ENCODE measurements at places on chromosomes 7 and 10. TPM values are rescaled to one million over a fixed set of nuclear protein-coding genes. Genes with fewer than 3 reads are reported as not detected.

GRCh38 chr7:141960687-141961422 is 12.7 kb downstream of the TAS2R38 start:
- H3K36me3 ChIP-seq, result no peaks in the 10 kb centered on the region
- DNase-seq, result no peak
- no peak overlapping the region for H3K27ac ChIP-seq
- no peak overlapping the region for H3K4me3 ChIP-seq
- peaks cover 28% of the 10 kb centered on the region for H3K27me3 ChIP-seq
- no peaks in the 10 kb centered on the region for H3K4me1 ChIP-seq

GRCh38 chr10:102235598-102235920 is 5.8 kb downstream of the PITX3 start:
- H3K4me3 ChIP-seq, result no peak overlapping the region
- peak; percentile 69 for DNase-seq
- no peak overlapping the region for H3K27ac ChIP-seq
- H3K27me3 ChIP-seq, result peaks cover 4% of the 10 kb centered on the region
- no peaks in the 10 kb centered on the region for H3K36me3 ChIP-seq
- peaks cover 8% of the 10 kb centered on the region for H3K4me1 ChIP-seq

DNA sequence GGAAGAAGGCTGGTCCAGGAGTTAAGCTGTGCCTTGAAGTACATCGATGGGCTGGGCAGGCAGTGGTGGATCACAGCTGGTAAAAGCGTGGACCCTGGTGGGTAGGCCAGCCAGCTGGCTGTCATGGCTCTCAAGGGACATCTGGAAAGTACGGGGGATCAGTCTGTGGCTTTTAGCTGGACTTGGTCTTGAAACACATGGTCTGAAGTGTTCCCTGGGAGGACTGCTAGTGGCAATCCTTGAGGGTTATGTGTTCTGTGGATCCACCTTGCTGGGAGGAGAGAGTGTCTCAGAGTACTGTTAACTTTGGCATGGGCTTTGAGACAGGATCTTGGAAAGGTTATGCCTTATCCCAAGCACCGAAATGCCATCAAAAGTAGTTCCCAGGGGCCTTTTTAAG is 754.3 kb downstream of the SUGCT start:
- H3K27ac ChIP-seq, result no peak overlapping the region
- H3K36me3 ChIP-seq, result no peaks in the 10 kb centered on the region
- no peaks in the 10 kb centered on the region for H3K27me3 ChIP-seq
- no peak overlapping the region for H3K4me3 ChIP-seq

DNA sequence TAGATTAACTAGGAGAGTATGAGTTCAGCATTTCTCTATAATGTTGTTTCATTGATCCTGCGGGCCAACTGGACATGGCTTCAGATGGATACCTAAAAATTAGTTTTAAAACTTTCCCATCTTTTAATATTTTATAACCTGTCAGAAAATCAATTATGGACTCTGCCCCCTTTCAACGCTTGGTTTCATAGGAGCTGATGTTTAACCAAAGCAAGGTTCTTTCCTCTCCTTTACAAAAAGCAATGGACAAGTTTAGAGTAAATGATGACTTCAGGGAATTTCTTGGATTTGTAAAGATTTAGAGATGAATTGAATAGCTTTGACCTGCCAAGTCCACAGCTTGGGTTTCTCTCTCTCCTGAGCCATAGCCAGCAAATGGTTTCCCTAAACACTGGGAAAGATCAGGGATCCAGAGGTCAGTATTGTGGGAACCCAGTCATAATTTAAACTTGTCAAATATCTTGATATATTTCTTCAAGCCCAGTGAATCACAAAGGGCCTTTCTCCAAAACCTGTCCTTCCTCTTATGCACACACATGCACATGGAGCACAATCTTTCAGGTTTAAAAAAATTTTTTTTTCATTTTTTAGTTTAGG is 177.1 kb downstream of the EVX1 start:
- no peaks in the 10 kb centered on the region for H3K36me3 ChIP-seq
- H3K27ac ChIP-seq, result peak overlapping the region; percentile 53
- peaks cover 40% of the 10 kb centered on the region for H3K4me1 ChIP-seq

FAM25G gene
- total RNA-seq, result not detected

- DNase-seq, result no peak
- peaks cover 14% of the 10 kb centered on the region for H3K4me1 ChIP-seq
- no peaks in the 10 kb centered on the region for H3K36me3 ChIP-seq
- H3K27me3 ChIP-seq, result no peaks in the 10 kb centered on the region
- H3K4me3 ChIP-seq, result no peak overlapping the region
These were observed 20.0 kb downstream of the AKR1D1 start for GRCh38 chr7:138095972-138096935.

GRCh38 chr10:35993591-35994515 is 351.8 kb upstream of the FZD8 start:
- no peak for DNase-seq
- no peak overlapping the region for H3K4me3 ChIP-seq
- no peak overlapping the region for H3K27ac ChIP-seq
- H3K4me1 ChIP-seq, result no peaks in the 10 kb centered on the region
- H3K27me3 ChIP-seq, result no peaks in the 10 kb centered on the region

TRPV5 gene
- not detected for total RNA-seq

- no peak overlapping the region for H3K4me3 ChIP-seq
- no peak for DNase-seq
- H3K27me3 ChIP-seq, result no peaks in the 10 kb centered on the region
- H3K27ac ChIP-seq, result no peak overlapping the region
- peaks cover 13% of the 10 kb centered on the region for H3K4me1 ChIP-seq
These were observed 130.4 kb downstream of the HIBADH start for GRCh38 chr7:27532314-27532713.

SORCS1 gene
- 0.11 TPM for total RNA-seq

GRCh38 chr7:17234398-17235031 is 63.9 kb upstream of the AHR start:
- H3K36me3 ChIP-seq, result no peaks in the 10 kb centered on the region
- no peaks in the 10 kb centered on the region for H3K27me3 ChIP-seq
- peak overlapping the region; percentile 93 for H3K27ac ChIP-seq

FAM237B gene
- total RNA-seq, result not detected

DNA sequence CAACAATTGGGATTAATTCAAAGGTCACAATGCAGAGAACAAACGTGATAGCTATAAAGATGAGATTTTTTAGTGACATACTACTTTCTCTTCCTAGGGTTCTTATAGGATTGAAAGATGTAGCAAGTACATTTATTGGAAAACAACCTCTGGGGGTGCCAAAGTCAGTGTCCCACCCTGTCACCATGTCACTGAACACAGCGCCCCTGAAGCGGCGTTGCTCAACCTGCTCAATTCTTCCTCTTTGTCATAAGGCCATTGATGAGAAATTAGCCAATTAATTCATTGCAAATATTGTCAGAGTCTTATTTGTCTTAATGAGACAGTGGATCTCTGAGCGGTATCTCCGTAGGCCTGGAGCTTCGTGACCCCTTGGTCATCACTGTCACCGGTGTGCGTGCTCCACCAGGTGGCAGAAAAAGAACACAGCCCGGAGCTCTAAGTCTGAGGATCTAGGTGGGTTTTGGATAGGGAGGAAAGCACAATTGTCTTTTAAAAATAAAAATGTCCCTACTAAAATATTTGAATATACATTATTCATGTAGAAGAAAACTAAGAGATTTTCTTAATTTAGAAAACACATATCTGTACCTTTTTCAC is 362.6 kb downstream of the PAXIP1 start:
- no peaks in the 10 kb centered on the region for H3K27me3 ChIP-seq
- no peaks in the 10 kb centered on the region for H3K36me3 ChIP-seq
- H3K4me3 ChIP-seq, result no peak overlapping the region
- H3K27ac ChIP-seq, result no peak overlapping the region

- no peak overlapping the region for H3K27ac ChIP-seq
- no peak overlapping the region for H3K4me3 ChIP-seq
- no peak for DNase-seq
- H3K36me3 ChIP-seq, result peaks cover 4% of the 10 kb centered on the region
These were observed 54.1 kb downstream of the UBE2H start for GRCh38 chr7:129898502-129899160.

- no peak overlapping the region for H3K27ac ChIP-seq
- H3K36me3 ChIP-seq, result no peaks in the 10 kb centered on the region
These were observed 18.7 kb upstream of the DDIT4 start for GRCh38 chr10:72254813-72255568.

GRCh38 chr7:152759949-152760853 is 649 bp downstream of the ACTR3B start:
- no peaks in the 10 kb centered on the region for H3K36me3 ChIP-seq
- peak overlapping the region; percentile 90 for H3K4me3 ChIP-seq
- DNase-seq, result peak; percentile 25
- H3K4me1 ChIP-seq, result peaks cover 14% of the 10 kb centered on the region

GRCh38 chr7:142482891-142483658 is 225.2 kb upstream of the PRSS58 start:
- peaks cover 12% of the 10 kb centered on the region for H3K4me1 ChIP-seq
- H3K27ac ChIP-seq, result no peak overlapping the region

DNA sequence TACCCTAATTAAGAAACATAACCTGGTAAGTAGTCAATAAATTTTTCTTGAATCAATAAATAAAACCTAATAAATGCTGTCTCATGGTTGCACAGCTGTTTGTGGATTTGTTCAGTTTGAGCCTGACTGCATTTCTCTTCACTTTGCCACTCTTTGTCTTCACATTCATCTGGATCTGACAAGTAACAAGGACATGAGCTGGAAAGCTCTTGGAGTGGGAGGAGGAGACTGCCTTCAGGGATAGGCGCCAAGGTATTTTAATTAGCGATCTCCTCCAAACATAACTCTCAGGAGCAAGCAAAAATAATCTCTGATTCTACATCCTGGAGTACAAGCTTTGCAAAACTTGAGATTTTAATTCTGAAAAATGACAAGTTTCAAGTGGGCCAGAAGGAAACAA is 251.0 kb downstream of the BMPER start:
- H3K27me3 ChIP-seq, result no peaks in the 10 kb centered on the region
- no peak overlapping the region for H3K27ac ChIP-seq
- no peaks in the 10 kb centered on the region for H3K4me1 ChIP-seq
- no peaks in the 10 kb centered on the region for H3K36me3 ChIP-seq

Measured in PC-3 (cell line).